SK-N-DZ (cell line): ENCODE measurements at places on chromosomes 11 and 22.

DNA sequence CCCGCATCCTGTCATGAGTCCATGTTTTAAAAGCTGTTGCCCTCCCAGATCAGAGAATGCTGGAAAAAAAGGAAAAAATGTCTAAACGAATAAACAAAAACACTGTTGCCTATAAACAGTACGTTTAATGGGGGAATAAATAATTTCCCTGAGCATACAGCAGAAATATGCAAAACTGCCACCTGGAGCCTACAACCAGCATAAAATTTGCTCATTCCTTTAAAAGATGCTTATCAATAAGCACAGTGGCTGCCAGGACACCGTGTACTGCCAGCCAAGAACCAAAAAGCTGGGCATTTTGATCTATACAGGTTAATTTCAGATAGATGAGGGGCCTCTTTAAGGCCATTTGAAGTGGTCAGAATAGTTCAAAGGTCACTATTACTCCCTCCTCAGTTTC is 5.7 kb upstream of the CPT1A start:
- no peak for DNase-seq

- no peak for DNase-seq
These were observed 11.4 kb upstream of the ADSL start for GRCh38 chr22:40334899-40335298.

DNA sequence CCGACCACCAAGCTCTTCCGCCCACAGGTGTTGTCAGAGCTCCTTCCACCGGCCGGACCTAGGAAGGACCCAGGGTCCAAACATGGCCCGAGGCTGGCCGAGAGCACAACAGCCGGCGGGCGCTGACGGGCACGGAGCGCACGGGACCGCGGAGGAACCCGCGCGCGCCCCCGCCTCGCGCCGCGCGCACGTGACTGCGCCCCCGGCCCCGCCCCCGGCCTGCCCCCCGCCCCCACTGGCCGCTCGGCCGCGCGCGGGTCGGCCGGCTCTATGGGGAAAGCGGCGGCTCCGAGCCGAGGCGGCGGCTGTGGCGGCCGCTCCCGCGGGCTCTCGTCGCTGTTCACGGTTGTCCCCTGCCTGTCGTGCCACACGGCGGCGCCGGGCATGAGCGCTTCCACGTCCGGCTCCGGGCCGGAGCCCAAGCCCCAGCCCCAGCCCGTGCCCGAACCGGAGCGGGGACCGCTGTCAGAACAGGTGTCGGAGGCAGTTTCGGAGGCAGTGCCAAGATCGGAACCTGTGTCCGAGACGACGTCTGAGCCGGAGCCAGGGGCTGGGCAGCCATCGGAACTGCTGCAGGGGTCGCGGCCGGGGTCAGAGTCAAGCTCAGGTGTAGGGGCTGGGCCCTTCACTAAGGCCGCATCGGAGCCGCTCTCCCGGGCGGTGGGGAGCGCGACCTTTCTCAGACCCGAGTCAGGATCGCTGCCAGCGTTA is at the start of gene OSBP2:
Gene OSBP2 (plus strand): TSS at position 235 of the 711 bp plus-strand sequence. CDS start 36 bp downstream, at position 271.
- peak; percentile 22 for DNase-seq

- peak; percentile 19 for DNase-seq
These were observed 711.6 kb upstream of the ANO5 start for GRCh38 chr11:21481255-21481654.

- DNase-seq: no peak
These were observed 6.5 kb upstream of the APOBEC3H start for GRCh38 chr22:39090426-39091064.

DNA sequence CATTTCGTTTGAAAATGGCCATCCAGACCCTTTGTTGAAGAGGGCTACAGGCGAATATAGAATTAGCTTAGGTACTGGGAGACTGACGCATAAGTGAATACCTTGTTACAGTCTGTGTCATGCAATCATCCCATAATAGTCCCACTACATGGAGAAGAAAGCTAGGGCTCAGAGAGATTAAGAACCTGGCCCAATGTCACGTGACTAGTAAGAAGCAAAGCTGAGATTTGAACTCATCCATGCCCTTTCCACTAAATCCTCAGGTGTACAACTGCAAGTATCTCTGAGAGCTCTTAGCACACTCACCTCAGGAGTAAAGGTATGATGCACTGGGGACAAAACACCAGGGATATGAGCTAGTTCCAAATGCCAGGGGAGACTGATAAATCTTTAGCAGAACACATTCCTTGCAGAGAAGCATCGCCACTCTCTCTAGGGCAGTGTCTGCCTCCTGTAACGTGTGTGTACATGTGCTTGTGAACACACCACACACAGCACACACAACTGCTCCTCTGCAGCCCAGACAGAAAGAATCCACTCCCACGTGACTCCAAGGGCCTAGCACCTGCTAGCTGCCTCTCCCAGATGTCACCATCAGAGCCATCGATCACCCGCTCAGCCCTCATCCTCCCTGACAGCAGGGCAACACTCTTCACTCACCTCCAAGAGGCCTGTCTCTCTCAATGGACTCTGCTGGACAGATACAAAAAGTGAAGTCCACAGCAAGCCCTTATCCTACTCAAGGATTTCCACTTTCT is 402.8 kb downstream of the NXPE2 start:
- no peak for DNase-seq

DNA sequence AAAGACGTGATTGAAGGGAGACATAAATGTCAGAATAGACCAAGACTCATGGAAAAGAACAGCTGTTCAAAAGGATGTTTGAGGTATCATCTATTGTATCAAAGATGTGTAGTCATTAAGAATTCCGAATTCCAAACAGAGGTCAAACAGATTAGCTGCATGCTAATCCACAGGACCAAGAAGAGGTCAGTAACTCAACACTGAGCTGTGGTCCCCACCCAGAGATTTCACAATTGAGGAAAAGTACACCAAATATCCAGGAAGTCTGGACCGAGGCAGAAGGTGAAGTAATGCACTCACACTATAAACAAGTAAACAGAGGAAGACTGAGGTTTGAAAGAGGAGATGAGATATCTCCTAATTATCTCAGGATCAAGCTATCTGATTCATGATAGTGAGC is 29.6 kb upstream of the OR5P2 start:
- no peak for DNase-seq

- no peak for DNase-seq
These were observed 189.0 kb upstream of the BLID start for GRCh38 chr11:122304973-122305372.

DNA sequence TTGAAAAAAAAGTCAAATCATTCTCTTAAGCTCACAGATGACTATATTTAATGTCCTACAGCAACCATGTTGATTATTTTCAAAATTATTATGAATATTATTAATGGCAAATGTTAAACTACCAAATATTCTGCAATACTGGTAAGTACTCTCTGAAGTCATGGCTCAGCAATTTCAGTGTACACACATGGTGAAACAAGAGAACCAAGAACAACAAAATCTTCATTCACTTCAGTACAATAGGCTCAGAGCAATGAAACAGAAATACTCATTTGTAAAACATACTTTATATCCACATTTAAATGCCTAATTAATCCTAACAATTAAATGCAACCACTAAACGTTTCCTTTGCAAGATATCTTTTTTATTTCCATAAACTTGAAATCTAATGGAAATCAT is 347.2 kb downstream of the TTC28 start:
- no peak for DNase-seq

- no peak for DNase-seq
These were observed 110.2 kb downstream of the RBFOX2 start for GRCh38 chr22:35918456-35918855.

DNA sequence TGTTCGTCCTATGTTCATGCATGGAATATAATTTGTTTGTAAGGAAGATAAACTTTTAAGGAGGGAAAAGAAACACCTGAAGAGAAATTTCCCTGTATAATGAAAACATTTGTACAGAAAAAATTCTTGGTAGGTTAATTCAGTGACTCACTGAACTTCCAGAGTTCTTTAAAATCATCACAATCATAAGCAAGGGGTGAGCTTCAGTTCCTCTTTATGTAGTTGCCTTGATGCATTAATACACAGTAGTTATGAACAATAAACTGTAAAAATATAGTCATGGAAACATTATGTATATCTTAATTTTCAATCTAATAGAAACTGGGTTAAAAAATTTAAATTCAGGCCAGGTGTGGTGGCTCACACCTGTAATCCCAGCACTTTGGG is 1.1 kb upstream of the C11orf65 start:
- no peak for DNase-seq

- no peak for DNase-seq
These were observed 3.6 kb upstream of the WT1 start for GRCh38 chr11:32438866-32439489.

DNA sequence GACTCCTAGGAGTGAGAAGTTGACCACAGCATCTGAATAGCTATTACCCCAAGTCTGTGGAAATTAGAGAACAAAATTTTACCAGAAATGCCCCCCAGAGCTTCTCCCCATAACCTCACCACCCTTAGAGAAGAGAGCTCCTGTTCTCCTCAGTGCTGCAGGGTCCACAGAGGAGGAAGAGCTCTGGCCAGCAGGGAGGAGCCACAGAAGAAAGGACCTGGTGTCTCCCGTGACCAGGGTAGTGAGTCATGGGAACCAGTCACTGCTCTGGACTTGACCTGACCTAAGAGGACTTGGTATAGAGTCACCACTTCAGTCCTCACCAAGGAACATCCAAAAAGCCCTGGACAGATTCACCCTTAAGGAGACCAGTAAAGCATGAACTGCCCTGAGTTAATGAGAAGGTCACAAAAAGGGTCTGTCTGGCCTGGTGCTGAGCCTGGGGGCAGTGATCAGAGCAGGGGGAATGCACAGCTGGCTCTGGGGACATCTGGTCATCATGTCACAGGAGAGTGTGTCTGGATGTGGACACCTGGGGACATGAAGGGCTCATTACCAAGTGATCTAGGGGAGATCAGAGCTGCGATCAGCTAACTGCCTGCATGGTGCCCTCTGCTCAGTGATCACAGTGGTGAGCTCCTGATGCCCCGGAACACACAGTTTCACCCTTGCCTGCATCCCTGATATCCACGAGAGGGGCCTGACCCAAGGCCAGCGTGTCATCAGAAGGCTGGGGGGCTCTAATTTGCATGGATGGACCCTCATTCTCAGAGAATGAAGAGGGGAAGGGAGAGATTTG is 103.3 kb upstream of the TOP3B start:
- no peak for DNase-seq

DNA sequence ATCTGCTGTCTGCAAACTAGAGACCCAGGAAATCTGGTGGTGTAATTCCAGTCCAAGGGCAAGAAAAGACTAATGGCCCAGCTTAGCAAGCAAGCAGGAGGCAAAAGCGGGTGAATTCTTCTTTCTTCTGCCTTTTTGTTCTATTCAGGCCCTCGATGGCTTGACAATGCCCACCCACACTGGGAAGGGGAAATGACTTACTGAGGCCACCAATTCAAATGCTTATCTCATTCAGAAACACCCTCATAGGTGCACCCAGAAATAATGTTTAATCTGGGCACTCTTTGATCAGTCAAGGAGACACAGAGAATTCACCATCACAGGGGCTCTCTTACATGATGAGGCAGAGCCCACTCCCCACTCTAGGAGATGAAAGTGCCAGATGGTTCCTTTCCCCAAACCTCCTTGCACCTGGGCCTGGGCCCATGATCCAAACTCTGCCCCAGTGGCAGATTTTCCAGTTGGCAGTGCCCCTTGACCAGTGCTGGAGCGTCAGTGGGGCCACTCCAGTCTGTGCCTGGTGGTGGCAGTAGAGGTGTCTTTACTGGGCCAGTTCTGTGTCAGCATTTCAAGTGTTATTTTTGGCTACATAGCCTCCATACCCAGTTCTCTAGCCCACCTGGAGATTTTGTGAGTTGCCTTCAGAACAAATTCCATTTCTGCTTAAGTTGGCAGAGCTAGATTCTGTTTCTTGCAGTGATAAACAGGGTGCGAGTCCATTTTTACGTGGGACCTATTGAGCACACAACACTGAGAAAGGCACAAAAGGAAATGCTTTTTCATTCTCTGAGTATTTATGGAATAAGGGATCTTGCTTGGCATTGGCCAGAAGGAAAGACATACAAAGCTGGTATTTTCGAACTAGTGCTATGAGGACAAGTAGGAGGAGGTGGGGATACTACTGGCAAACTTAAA is 7.5 kb downstream of the ELMOD1 start:
- DNase-seq: no peak

- no peak for DNase-seq
These were observed 16.5 kb upstream of the PRR5 start for GRCh38 chr22:44685384-44686056.

DNA sequence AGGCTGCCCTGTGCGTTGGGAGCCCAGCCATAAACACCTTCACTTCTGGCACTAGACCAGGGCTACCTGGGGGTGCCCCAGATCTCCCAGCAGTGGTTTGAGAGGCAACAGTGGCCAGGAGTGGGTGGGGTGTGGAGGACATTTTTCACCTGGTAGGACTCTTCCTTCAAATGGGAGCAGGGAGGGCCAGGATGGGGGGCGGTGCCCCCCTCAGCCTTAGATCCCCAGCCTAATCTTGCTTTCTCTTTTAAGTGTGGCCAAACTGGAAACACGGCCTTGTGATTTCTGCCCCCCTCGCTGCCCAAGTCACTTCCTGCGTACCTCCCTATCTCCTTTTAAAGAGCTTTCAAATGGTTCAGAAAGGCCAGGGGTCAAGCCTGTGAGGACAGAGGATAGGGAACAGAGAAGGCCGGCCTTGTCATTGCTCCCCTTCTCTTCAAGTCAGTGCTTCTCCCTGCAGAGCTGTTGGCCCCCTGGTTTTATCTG is 800 bp downstream of the KCNJ5 start:
- DNase-seq: no peak

- no peak for DNase-seq
These were observed 3.2 kb upstream of the KRTAP5-10 start for GRCh38 chr11:71562120-71562519.

GRCh38 chr11:123086305-123086704 is 24.4 kb upstream of the HSPA8 start:
- peak; percentile 23 for DNase-seq

DNA sequence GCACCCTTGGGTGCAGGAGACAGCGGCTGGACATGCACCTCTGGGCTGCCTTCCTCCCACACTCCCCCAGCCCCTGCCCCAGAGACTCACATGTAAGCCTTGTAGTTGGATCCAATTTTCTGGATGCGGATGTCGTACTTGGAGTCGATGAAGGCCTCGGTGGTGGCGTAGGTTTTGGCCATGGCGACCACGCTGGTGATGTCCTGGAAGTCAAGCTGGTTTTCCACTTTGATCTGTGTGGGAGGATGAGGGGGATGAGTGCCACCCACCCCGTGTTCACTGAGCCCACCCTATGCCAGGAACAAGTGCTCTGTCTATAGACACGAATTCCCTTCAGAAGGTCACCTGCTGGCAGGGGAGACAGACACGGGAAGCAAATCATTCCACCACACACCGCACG is 66.9 kb downstream of the FBXO7 start:
- no peak for DNase-seq

GRCh38 chr22:20510811-20511577 is 3.6 kb downstream of the MED15 start:
- no peak for DNase-seq

GRCh38 chr11:8298801-8299786 is 35.4 kb upstream of the LMO1 start:
- DNase-seq: no peak
